MCF 10A (cell line): ENCODE measurements at places on chromosomes 6 and 20. TPM values are rescaled to one million over a fixed set of nuclear protein-coding genes. Genes with fewer than 3 reads are reported as not detected.

DNA sequence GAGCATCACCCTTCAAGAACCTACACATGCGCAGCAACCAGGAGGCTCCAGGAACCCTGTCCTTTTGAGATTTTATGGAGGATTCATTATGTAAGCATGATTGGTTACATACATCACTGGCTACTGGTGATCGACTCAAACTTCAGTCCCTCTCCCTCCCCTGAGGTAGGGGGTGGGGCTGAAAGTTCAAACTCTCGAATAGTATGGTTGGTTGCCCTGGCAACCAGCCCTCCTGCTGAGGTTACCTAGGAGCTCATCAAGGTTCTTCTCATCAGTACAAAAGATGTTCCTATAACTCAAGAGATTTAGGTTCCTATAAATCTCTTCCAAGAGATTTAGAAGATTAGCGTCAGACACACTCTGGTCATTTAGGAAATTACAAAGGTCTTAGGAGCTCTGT lies 21.9 kb upstream of the ZSCAN9 start:
- no peak for DNase-seq

DNA sequence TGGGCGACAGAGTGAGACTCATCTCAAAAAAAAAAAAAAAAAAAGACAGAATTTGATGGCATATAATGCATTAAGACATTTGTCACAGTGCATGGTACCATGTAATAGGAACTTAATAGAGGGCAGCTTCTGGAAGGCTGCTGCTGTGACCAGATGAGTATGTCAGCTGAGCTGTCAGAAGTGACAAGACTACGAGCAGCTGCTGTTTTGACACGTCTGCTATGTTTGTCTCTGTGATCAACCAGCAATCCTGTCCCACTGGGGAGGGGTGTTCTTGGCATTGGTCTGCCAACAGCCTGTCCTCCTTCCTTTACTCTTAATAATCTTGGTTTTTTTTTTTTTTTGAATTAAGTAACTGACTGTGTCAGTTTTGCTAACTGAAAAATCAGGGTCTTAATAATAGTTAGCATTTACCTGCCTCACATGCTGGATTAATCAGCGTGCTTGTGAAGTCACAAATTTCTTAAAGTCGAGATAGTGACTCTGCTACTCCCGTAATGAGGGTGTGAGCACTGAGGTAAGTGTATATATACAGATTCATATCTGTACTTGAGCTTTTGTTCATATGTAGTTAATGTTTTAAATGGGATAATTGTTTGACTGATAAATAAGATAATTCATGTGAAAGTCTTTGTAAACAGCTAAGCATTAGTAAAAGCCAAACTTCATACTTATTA lies 152.4 kb downstream of the BMP2 start:
- no peak for DNase-seq

The TIAM2 gene
- total RNA-seq, result 3.1 and 4.8 TPM in 2 replicates

DNA sequence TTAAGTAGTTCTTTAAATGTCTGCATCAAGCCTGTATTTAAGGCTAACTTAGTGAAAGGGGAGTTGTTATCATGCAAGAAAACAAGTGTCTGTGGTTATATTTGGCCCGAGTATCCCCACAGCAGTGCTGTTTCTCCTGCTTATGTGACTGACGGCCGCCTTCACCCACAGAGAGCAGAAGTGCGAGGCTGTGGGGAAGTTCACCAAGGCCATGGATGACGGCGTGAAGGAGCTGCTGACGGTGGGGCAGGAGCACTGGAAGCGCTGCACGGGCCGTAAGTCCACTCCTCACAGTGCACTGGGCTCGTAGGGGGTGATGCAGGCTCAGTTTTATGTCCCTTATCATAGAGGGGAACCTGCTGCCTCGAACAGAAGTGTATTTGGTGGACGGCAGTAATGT lies 53.2 kb upstream of the SYNJ2 start:
- DNase-seq, result no peak

The HDGFL1 gene
- not detected in 2 replicates for total RNA-seq
